ENCODE measurements at places on chromosomes 7 and 10.
A peak's percentile ranks its signal among the peaks of the same experiment; 100 is the strongest.

DNA sequence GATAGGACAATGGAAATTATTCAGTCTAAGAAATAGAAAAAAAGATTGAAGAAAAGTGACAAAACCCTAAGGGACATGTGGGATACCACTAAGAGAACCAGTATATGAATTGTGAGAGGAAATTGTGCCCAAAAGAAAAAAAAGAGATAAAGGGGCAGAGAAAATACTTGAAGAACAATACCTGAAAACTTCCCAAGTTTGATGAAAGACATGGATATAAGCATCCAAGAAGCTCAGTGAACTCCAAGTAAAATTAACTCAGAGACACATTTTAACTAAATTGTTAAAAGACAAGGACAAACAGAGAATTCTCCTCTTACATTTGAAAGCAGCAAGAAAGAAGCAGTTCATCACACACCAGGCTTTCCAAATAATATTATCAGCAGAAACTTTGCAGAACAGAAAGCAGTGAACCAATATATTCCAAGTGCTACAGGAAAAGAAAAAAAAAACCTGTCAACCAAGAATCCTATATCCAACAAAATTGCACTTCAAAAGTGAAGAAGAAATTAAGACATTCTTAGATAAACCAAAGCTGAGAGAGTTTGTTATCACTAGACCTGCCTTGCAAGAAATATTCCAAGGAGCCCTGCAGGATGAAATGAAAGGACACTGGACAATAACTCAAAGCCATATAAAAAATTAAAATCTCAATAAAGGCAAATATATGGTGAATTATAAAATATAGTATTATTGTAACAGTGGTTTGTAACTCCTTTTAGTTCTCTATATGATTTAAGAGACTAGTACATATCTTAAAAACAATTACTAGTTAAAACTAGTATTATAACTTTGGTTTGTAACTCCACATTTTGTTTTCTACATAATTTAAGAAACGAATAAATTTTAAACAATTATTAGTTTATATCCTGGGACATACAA, 470.0 kb downstream of the PTPRN2 start:
- no peak for DNase-seq

DNA sequence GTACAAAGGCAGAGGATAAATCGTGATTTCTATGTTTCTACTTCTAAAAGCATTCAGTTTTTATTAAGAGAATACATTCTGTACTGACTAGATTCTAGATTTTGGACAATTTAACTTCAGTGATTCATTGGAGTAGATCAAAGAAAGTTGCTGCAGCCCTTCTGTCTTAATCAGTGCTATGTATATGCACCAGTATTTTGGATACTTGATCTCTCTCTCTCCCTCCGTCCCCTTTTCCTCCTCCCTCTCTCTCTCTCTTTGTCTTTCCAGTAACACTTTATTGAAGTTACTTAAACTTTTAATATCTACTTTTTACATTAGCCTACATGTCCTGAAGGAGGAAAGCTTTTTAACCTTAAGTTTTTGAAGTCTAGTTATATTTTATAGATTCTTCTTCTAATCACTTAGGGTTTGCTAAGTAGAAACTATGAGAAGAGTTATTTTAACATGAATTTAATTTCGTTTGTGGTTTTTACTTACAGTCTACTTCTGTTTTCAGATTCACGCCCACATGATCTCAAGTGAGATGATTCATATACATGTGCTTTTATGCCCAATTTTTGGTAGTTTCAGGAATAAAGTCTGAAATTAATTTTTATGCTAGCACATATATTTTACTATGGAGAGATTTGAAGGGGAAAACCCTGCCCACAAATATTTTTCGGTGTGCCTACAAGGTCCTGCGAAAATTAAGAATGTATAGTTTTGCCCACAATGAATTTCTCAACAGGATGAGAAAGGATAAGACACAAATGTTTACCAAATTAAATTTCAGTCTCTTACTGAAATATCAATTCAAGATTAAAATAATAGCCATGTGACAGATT, 9.1 kb downstream of the MDFIC start:
- no peak for DNase-seq

DNA sequence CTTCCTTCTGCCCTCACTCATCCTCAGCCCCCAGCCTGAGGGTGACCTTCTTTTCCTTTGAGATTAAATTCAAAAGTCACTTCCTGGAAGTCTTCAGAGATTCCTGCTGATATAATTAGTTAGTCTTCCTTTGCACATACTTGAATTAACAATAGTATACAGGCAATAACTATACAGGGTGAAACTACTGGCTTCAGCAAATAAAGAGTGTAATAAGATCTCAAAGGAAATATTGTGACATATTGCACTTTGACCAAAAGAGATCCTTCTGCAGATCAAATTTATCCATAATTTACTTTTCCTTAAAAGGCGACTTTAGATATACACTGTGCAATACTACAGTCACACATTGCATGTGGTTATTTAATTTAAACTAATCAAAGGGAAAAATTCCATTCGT, 123.8 kb downstream of the SEMA3A start:
- no peak for DNase-seq

DNA sequence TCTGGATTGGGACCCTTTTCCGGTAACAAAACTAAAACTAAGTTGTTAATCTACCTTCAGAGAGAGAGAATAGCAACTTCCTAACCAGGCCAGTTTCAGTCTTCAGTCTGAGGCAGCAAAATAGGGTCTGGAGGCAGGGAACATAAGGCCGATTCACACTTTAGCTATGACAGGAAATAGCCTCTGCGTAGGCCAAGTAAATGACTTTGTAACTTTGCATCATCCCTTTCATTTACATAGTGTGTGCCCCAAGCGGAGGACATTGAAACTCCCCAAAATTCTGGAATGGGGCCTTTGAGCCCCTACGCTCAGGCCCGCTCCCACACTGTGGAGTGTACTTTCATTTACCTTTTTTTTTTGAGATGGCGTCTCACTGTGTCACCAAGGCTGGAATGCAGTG, 1.7 kb upstream of the UPP1 start:
- DNase-seq = no peak

DNA sequence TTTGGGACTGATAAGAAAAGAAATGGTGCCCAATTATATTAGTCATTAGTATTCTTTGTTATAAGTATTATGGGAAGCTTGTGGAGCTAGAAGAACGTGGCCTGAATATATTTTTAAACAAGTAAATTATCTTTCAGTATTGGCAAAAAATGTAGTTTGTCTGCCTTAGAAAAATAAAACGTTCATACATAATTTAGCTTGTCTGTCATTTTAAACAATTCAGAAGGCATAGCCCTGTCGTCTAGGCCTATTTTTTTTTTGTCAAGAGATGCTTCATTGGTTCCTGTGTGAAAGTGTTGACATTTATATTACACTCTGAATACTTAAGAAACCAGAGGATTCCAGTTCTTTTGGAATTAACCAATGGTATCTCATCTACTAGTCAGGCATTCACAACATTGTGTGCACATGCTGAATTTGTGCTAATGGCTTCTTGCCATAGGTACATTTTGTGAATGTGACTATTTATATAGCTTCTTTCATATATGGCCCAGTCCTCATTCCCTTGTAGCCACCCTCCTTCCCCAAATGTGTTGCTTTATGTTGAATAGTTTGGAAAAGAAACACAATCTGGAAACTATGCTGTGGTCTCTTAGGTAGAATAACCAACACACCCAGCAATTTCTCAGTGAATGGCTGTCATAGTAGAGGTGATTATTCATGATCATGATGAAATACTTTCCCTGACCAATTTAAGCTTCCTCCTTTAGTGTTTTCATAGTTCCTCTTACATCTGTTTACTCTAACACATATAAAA, 435.8 kb downstream of the EXOC4 start:
- no peak for DNase-seq

- DNase-seq = no peak
Observed at GRCh38 chr10:88733215-88733614, 26.6 kb upstream of the LIPN start.

- no peak for DNase-seq
Observed at GRCh38 chr7:4189131-4189570, 492.9 kb upstream of the FOXK1 start.

DNA sequence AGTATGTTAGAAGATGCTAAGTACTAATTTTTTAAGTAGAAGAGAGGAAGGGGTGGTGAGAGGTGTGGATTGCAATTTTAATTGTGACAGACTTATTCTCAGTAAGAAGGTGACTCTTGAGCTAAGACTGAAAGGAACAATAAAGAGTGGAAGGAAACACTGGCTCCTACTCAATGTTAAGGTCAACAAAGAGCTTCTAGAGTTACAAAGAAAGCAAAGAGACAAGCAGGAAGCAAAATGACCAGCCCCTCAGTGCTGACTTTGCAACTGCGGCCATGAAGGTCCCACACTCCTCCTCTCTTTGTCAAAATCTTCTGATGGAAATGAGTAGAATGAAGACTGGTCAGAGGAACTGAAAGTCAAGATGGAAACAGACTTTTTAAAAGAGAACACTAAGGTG, 79.9 kb upstream of the FOXI2 start:
- no peak for DNase-seq

DNA sequence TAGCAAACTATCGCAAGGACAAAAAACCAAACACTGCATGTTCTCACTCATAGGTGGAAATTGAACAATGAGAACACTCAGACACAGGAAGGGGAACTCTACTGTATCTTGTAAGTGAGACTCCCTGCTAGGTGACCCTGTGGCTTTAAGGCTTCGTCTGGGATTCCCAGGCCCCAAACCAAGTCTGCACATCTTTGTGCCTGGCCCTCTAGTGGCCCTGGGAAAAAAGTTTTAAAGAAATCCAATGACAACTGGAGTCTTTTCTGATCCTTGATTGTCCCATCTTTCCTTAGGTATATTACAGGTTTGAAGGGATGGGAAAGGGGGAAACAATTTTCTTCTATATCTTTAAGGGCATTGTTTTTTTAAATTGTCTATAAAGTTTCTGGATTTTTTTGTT, 10.6 kb upstream of the LIPM start:
- DNase-seq = no peak

DNA sequence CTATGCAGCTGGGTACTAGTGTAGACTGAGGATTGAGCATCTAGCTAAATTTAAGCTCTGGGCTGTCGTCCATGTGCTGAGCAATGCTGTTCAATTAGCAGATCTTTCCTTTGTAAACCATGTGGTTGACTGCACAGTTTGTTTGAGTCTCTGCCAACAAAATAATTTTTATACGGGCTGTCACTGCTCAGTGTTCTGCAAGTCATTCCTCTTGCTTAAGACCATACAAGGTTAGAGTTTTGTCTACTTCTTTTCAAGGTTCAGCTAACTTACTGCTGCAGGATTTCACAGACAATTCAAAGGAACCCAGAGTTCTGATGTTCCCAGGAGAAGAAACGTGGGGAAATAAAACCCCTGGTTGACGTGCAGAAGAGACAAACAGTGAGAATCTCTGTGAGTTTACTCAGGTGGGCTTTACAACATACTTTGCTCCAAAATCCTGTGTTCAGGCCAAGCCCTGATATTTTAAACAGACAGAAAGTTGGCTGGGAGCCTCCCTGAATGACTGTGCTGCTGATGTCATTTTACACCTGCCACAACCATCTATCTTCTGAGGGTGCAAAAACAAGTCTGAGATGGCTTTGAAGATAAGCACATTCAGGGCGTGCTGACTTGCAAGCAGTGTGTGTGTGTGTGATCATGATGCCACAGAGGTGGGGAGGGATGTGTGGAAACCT, 177.1 kb upstream of the SVIL start:
- peak; percentile 7 for DNase-seq

GRCh38 chr10:101031796-101032636, 982 bp downstream of the SFXN3 start:
- DNase-seq = peak; percentile 46

GRCh38 chr7:81293806-81294205, 375.0 kb upstream of the SEMA3C start:
- DNase-seq = no peak

DNA sequence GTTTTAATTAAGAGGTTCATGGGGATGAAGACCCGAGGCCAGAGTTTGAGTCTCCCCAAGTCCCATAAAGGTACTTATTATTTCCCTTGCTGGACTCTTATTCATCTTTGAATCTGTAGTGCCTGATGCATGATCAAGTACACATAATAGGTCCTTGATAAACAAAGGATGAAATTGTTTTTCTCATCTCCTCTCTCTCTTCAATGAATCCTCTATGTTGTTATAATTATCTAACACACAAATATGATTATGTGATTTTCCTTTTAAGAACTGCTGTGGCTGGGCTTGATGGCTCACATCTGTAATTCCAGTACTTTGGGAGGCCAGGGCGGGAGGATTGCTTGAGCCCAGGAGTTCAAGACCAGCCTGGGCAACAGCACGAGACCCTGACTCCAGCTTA, 117.7 kb downstream of the BAMBI start:
- DNase-seq = no peak

- no peak for DNase-seq
Observed at GRCh38 chr7:108581655-108582491, 12.2 kb downstream of the DNAJB9 start.

DNA sequence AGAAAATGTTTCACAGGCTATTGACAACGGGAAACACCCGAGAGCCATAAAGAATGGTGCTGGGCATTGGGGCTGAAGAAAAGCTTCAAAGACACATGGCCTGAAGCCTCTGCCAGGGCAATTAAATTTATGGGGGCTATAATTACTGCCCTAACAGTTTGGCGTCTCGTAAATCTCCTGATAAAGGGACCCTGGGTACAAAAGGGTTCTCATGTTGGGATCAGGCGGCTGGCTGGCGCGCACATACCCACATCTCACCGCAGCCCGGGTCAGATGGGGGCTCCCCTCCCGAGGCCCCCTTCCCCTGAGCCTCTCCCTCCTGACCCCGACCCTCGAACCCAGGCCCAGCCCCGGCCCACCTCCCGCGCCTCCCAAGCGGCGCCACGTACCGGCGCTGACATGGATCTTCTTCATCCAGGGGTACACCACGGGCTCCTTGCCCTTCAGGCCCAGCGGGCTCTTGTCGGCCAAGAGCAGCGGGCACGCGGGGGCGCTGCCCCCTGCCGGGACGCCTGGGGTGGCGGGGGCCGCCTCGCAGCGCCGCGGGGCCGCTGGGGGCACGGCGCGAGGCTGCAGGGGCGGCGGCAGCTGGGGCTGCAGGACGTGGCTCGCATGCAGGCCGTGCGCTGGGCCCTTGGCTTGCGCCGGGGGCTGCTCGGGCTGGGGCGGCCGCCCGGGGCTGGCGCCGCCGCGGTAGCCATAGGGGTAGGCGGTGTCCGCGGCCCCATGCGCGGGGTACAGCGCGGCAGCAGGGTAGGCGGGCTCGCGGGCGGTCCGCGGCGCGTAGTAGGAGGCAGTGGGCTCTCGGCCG, 623 bp downstream of the HOXA4 start:
- DNase-seq = no peak

- DNase-seq = peak; percentile 52
Observed at GRCh38 chr7:34823650-34824258, 165.7 kb downstream of the NPSR1 start.

- DNase-seq = no peak
Observed at GRCh38 chr10:43260117-43260761, 6.6 kb downstream of the RASGEF1A start.

All from stimulated activated CD4-positive, alpha-beta T cell treated with anti-CD3 and anti-CD28 coated beads, TNF-alpha, amount 100 ng/mL, for 24 hours (primary cell).